Hair follicle dermal papilla cell (primary cell): ENCODE measurements at places on chromosomes 7 and 10. TPM values are rescaled to one million over a fixed set of nuclear protein-coding genes. Genes with fewer than 3 reads are reported as not detected.

The PAXIP1 gene
- total RNA-seq: 9.1 and 9.8 TPM in 2 replicates

The GPR26 gene
- not detected in 2 replicates for total RNA-seq

The COX15 gene
- total RNA-seq: 28.4 and 38.6 TPM in 2 replicates

The ZNF775 gene
- total RNA-seq: 5.4 and 6.2 TPM in 2 replicates

The HYAL4 gene
- not detected in 2 replicates for total RNA-seq

The PTF1A gene
- not detected in 2 replicates for total RNA-seq

The BBS9 gene
- total RNA-seq: 26.8 and 35.2 TPM in 2 replicates

The C7orf57 gene
- 0.24 TPM in 1 of 2 replicates, not detected in the other for total RNA-seq

The PDZD7 gene
- total RNA-seq: 1.5 and 2.1 TPM in 2 replicates

The PIP gene
- total RNA-seq: not detected in 2 replicates

The CCL24 gene
- total RNA-seq: not detected in 2 replicates

The NPTX2 gene
- 4.9 and 9.6 TPM in 2 replicates for total RNA-seq

The IDI2 gene
- not detected in 2 replicates for total RNA-seq

The LRMDA gene
- 1.5 and 2.9 TPM in 2 replicates for total RNA-seq

The LGI1 gene
- 0.12 TPM in 1 of 2 replicates, not detected in the other for total RNA-seq

The NCF1 gene
- total RNA-seq: not detected in 2 replicates

The HMX2 gene
- total RNA-seq: not detected in 2 replicates

The ARHGAP12 gene
- total RNA-seq: 74.7 and 90.7 TPM in 2 replicates

The PTCD1 gene
- 6.7 and 7.0 TPM in 2 replicates for total RNA-seq

The AS3MT gene
- 9.9 and 14.6 TPM in 2 replicates for total RNA-seq

The PIK3AP1 gene
- total RNA-seq: not detected in 2 replicates

The BICC1 gene
- total RNA-seq: 143 and 189 TPM in 2 replicates

The NUP205 gene
- 33.9 and 42.2 TPM in 2 replicates for total RNA-seq

The ARHGEF5 gene
- total RNA-seq: 8.7 and 10.1 TPM in 2 replicates

The PITX3 gene
- total RNA-seq: not detected in 2 replicates

The AGAP9 gene
- 2.3 and 4.1 TPM in 2 replicates for total RNA-seq

The KCND2 gene
- total RNA-seq: 0.65 and 2.4 TPM in 2 replicates

The GPR15LG gene
- total RNA-seq: not detected in 2 replicates

The PRR15 gene
- total RNA-seq: not detected in 2 replicates

The CTAGE8 gene
- 0.73 and 1.6 TPM in 2 replicates for total RNA-seq
